ENCODE measurements at places on chromosomes 4 and X. TPM values are rescaled to one million over a fixed set of nuclear protein-coding genes. Genes with fewer than 3 reads are reported as not detected.
A peak's percentile ranks its signal among the peaks of the same experiment; 100 is the strongest.

- peak; percentile 6 for DNase-seq
- H3K27ac ChIP-seq = no peak overlapping the region
- H3K4me3 ChIP-seq = no peak overlapping the region
- no peaks in the 10 kb centered on the region for H3K4me1 ChIP-seq
These were observed 76.0 kb downstream of the SPIN4 start for GRCh38 chrX:63275127-63275526.

- no peaks in the 10 kb centered on the region for H3K4me1 ChIP-seq
- H3K4me3 ChIP-seq = no peak overlapping the region
- H3K27ac ChIP-seq = no peak overlapping the region
- no peaks in the 10 kb centered on the region for H3K36me3 ChIP-seq
These were observed 25.9 kb downstream of the MGAT4D start for GRCh38 chr4:140472156-140472555.

DNA sequence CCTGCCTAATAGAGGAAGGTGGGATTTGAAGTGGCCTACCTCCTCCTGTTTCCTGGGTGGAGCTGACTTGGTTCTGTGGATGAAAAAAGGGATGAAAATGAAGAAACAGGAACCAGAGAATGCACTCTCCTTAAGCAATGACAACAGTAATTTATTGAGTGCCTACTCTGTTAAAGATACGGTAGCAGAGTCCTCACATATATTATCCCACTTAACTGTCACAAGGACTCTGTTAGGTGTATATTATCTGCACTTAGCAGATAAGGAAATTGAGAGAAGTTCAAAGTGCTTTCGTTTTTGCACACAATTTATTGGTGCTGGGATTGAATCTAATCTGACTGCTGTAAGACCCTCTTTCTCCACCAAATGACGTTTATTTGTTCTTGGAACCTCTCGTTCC lies 301.2 kb downstream of the PACRGL start:
- no peak overlapping the region for H3K4me3 ChIP-seq
- DNase-seq = no peak
- H3K36me3 ChIP-seq = no peaks in the 10 kb centered on the region
- no peaks in the 10 kb centered on the region for H3K27me3 ChIP-seq
- no peak overlapping the region for H3K27ac ChIP-seq
- no peaks in the 10 kb centered on the region for H3K4me1 ChIP-seq

- DNase-seq = no peak
- no peak overlapping the region for H3K4me3 ChIP-seq
- H3K27ac ChIP-seq = no peak overlapping the region
- no peaks in the 10 kb centered on the region for H3K27me3 ChIP-seq
- H3K4me1 ChIP-seq = no peaks in the 10 kb centered on the region
- H3K36me3 ChIP-seq = no peaks in the 10 kb centered on the region
These were observed 285.0 kb upstream of the BOD1L1 start for GRCh38 chr4:13912436-13912925.

DNA sequence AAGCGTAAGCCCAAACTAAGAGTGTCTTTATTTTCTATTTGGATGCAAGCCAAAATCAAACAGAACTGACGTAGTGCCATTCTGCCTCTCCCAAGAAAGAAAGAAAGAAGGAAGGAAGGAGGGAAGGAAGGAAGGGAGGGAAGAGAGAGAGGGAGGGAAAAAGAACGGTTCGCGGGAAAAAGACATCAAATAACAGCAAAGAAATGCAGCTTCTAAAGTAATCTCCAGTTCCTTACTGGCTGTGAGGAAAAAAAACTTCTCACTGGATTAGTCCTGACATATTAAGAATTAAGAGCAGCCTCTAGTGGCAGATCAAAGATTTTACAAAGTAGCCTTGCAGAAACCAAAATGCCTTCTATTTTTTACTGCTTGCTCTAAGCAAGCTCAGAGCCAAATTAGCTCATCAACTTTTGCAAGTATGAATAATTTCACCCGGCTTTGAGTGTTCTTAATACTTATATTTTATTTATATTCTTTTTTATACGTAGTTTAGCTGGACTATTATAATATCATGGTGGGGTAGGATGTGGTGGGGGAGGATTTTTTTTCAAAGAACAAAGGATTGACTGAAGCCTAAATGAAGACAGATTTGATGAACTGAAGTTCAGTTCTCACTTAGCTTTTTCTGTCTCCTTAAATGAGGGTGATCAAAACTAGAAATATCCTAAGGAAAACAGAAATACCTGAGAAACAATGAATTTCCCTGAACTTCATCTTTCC lies 36.6 kb downstream of the PITX2 start:
- DNase-seq = no peak
- H3K4me1 ChIP-seq = no peaks in the 10 kb centered on the region
- no peak overlapping the region for H3K4me3 ChIP-seq
- no peaks in the 10 kb centered on the region for H3K36me3 ChIP-seq
- no peaks in the 10 kb centered on the region for H3K27me3 ChIP-seq

- no peaks in the 10 kb centered on the region for H3K4me1 ChIP-seq
- H3K36me3 ChIP-seq = peaks cover 5% of the 10 kb centered on the region
- H3K27me3 ChIP-seq = no peaks in the 10 kb centered on the region
- DNase-seq = no peak
- no peak overlapping the region for H3K27ac ChIP-seq
These were observed 12.4 kb downstream of the BOD1L1 start for GRCh38 chr4:13615161-13615560.

DNA sequence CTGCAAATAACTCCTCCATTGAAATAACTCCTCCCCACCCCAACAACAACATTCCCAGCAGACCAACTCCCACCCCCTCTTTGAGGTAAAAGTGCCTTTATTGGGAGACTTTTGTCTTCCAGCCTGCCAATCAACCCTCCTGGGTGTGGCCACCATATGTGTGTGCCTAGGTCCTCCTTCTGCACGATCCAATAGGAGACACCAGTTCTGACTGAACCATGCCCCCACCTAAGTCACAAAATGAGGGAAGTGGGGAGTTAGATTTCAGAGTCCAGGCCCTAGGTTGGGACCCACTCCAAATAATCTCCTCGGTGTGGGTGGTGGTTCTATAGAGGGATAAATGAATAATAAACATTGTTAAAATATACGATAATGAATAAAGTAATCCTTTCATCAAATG lies 3.0 kb downstream of the PLP2 start:
- H3K36me3 ChIP-seq = no peaks in the 10 kb centered on the region
- H3K4me1 ChIP-seq = peaks cover 12% of the 10 kb centered on the region
- no peak for DNase-seq
- no peak overlapping the region for H3K27ac ChIP-seq
- no peaks in the 10 kb centered on the region for H3K27me3 ChIP-seq

DNA sequence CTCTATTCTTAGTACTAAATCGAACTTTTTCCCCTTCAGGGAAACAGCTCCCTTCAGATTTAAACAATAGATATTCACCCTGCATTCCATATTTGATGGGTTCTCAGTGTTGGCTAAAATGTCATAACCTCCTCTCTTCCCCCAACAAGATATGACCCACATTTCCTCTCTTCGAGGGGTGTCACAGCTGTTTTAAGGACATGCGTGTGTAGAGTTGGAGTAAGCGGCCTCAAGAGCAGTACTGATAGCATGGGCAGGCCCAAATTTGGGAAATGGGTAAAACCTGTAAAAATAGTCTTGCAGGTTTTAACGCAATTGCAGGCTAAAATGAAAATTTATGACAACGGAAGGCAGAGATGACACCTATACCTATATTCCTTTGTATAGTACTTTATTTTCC lies 28.7 kb downstream of the SAT1 start:
- no peak overlapping the region for H3K4me3 ChIP-seq
- H3K4me1 ChIP-seq = peaks cover 15% of the 10 kb centered on the region
- H3K36me3 ChIP-seq = no peaks in the 10 kb centered on the region

GRCh38 chr4:158714937-158715336 lies 8.3 kb downstream of the PPID start:
- no peaks in the 10 kb centered on the region for H3K4me1 ChIP-seq
- no peak overlapping the region for H3K27ac ChIP-seq
- peaks cover 37% of the 10 kb centered on the region for H3K36me3 ChIP-seq
- no peaks in the 10 kb centered on the region for H3K27me3 ChIP-seq

DNA sequence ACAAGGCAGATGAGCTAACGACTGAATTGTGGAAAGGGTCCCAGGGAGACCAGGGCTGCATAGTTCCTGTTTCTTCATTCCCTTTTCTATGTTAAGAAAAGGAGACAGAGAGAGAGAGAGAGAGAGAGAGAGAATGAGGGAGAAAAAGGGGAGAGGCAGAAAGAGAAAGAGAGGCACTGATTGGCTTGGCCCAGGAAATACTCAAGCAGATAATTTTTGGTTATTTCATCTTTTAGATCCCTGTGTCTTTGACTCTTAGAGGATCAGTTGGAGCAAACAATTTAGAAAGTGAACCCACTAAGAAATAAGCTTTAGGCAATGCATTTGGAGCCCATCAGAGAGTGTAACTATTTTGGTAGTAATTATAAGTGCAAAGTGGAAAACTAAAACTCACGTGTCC lies 103.4 kb downstream of the CEP44 start:
- no peaks in the 10 kb centered on the region for H3K36me3 ChIP-seq
- H3K4me3 ChIP-seq = no peak overlapping the region
- no peak overlapping the region for H3K27ac ChIP-seq
- no peak for DNase-seq

DNA sequence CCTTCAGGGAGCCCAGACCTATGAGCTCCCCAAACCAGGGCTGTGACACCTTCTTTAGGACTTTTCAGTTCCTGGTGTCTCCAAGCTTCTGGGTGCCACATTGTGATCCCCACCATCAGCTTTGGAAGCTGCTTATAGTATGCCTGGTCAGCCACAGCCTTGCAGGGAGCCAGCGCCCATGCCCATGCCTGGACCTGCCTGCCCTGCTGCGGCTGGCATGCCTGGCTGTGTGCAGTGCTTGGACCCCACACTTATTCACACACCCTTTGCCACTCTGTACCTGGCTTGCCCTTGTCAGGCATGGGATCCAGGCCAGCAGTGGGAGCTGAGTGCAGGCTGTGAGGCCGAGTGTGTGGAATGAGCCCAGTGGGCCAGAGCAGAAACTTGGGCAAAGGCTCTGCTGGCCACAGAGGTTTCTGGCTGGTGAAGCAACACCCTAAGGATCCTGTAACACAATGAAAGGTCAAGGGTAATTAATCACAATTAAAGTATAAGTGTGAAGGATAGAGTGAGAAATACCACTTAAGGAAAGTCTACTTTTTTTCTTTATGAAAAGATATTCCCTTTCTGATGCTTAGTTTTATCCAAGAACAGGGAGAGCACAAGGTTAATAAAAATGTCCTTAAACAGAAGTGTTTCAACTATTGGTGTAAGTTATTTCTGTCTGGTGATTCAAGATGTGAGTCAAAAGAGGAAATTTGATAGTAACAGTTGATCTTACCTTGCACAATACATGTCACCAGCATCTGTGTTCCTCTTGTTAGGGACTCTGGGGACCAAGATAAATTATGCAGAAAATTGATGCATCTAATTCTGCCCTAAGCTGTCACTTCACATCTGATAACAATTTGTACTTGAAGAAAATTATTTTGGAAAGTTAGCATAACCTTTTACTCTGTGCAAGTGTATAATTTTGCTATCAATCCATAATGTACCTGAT lies 161.8 kb downstream of the FAM47A start:
- H3K27ac ChIP-seq = no peak overlapping the region
- no peaks in the 10 kb centered on the region for H3K4me1 ChIP-seq
- H3K27me3 ChIP-seq = no peaks in the 10 kb centered on the region
- H3K36me3 ChIP-seq = no peaks in the 10 kb centered on the region
- no peak overlapping the region for H3K4me3 ChIP-seq

The F11 gene
- 53.1 TPM for total RNA-seq

The SRPX gene
- 42.5 TPM for total RNA-seq
